ENCODE measurements at places on chromosomes 5 and 9. TPM values are rescaled to one million over a fixed set of nuclear protein-coding genes. Genes with fewer than 3 reads are reported as not detected.

DNA sequence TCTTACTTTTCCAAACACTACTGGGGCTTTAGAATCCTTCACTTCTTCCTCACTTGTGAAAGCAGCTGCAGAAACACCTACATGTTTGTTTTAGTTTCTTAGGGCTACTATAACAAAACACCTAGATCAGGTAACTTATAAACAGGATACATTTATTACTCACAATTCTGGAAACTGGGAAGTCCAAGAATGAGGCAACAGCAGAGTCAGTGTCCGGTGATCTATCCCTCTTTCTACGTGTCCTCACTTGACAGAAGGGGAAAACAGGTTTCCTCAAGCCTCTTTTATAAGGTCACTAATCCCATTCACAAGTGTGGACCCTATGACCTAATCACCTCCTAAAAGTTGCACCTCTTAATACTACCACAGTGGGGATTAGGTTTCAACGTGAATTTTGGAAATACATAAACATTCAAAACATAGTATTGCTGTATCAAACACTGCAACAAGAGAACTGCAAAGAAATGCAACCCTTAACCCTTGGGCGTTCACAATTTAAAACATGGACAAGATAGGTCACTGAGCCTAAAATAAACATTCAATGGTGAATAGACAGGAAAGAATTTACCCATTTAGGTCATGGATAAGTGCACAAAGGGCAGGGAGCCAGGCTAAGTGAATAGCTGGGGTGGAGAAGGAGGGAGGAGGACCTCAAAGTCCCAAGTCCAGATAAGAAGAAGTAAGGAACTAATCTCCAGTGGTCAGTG lies 104.3 kb downstream of the PIK3R1 start:
- no peak for DNase-seq
- H3K36me3 ChIP-seq = no peaks in the 10 kb centered on the region
- no peak overlapping the region for H3K27ac ChIP-seq
- H3K4me3 ChIP-seq = no peak overlapping the region
- H3K27me3 ChIP-seq = no peaks in the 10 kb centered on the region
- no peaks in the 10 kb centered on the region for H3K4me1 ChIP-seq

DNA sequence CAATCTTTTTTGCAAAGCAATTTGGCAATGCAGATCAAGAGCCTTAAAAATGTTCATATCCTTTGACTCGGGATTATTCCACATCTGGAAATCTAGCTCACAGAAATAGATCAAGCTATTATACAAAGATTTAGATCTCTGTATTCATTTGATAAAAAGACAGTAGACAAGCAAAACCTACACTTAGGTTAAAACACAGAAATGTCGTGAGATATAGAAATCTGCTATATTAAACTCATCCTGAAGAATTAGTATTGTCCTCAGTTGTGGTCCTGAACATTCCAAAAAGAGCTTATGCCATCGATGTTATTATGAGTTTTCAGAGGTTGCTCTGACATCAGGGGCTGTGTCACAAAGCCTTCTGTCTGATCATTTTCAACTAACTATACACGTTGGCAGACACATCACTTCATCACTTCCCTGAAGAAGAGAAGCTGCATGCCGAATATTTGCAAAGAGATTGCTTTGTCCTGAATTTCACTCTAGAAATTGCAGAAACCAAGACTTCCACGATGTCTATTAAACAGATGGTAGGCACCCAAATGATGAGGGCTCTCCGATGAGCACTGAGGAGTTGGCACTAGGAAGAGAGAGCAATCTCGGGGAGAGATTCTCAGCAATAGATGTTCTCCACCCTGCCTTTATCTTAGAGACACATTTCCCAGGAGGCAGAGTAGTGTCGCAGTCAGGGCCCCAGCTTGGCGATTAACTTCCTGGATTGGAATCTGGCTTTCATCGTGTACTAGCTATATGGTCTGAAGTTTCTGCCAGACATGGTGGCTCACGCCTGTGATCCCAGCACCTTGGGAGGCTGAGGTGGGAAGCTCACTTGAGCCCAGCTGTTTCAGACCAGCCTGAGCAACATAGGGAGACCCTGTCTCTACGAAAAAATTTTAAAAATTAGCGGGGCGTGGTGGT lies 1.9 kb upstream of the UBTD2 start:
- H3K27me3 ChIP-seq = no peaks in the 10 kb centered on the region
- H3K27ac ChIP-seq = no peak overlapping the region
- no peak for DNase-seq

DNA sequence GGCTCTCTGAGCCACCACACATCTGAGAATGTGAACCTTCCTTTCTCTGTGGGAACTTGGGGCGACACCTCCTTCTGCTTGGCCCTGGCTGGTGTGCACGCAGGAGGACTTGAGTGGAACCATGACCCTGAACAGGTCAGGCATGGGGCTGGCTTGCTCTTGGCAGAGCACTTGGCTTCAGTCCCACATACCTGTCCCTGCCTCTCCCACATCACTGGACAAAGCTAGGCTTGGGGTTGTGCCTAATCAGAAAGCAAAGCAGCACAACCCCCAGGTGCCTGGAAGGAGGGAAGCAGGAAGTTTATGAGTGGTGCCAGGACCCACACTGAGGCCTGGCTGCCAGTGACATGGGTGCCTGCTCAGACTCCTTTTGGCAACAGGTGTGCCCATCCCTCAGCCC lies 13.2 kb downstream of the GADD45G start:
- no peak overlapping the region for H3K27ac ChIP-seq
- no peaks in the 10 kb centered on the region for H3K27me3 ChIP-seq
- H3K4me1 ChIP-seq = peaks cover 9% of the 10 kb centered on the region
- no peak overlapping the region for H3K4me3 ChIP-seq

Gene ESM1
- total RNA-seq = 0.68 TPM

GRCh38 chr5:111262153-111262552 lies 38.0 kb downstream of the CAMK4 start:
- no peak overlapping the region for H3K4me3 ChIP-seq
- DNase-seq = no peak
- H3K36me3 ChIP-seq = no peaks in the 10 kb centered on the region

- H3K36me3 ChIP-seq = no peaks in the 10 kb centered on the region
- H3K4me3 ChIP-seq = no peak overlapping the region
- H3K27me3 ChIP-seq = no peaks in the 10 kb centered on the region
- no peaks in the 10 kb centered on the region for H3K4me1 ChIP-seq
- H3K27ac ChIP-seq = no peak overlapping the region
- no peak for DNase-seq
These were observed 373.4 kb downstream of the IRX2 start for GRCh38 chr5:2378108-2378507.

Data from lower lobe of right lung (tissue), 2 donors.